ENCODE measurements at places on chromosomes 12 and 14.

DNA sequence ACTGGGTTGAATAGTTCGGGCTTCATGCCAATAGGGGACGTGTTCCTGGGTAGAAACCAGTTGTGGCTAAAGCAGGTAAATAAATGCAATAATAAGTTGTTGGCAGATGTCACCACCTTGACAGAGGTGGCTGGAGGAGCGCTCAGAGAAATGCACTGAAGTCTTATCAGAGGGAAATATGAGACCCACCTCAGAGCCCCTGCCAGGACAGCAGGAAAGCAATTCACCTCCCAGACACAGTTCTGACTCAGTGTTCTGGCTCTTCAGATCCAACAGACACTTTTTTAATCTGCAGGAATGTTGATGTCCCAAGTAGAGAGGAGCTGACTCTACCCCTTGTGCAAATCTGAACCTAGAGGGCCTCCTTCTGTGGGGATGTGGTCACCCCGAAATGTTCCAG, 687.1 kb upstream of the FBXO33 start:
- no peak for DNase-seq

GRCh38 chr12:106732890-106733289, 41.6 kb upstream of the RIC8B start:
- DNase-seq: no peak

GRCh38 chr14:54000341-54000811, 43.8 kb upstream of the BMP4 start:
- DNase-seq: no peak

- DNase-seq: no peak
Measured at GRCh38 chr14:81557146-81557545, 23.5 kb upstream of the SEL1L start.
